ENCODE measurements at places on chromosomes 5 and 9.

DNA sequence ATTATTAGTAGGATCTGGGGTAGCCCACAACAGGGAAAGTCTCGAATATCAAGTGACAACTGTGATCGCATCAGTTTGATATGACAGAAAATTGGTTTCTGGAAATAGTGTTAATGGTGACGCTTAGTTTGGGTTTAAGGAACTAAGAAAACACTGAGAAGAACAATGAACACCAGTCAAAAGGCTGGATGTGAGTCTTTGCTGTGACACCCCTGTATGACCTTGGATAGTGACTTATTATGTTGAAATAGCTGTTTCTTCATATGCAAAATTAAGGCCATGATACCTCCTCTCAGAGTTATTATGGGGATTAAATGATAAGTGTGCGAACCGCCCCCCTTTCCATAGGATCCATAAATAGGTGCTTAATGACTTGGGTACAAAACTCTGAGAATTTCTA lies 926 bp downstream of the DNAJC25 start:
- no peak for DNase-seq

- DNase-seq: no peak
These were observed 36.7 kb downstream of the COL23A1 start for GRCh38 chr5:178553517-178553916.

DNA sequence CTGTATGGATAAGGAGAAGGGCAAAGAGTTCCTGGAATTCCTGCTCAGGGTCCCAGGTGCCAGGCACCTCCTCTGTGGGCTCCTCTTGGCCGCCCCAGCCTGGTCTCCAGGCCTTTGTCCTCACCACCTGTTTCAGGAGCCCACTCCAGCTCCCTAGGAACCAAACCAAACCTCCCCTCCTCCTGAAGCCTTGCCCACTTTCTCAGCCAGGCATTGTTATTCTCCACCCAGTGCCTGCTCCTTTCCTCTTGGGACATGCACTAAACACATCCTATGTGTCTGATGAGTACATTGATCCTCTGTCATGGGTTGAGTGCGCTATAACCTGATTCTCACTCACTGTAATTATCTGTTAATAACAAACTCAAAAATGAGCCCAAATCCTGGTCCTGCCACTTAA lies 189.8 kb downstream of the SPOCK1 start:
- no peak for DNase-seq

GRCh38 chr5:73171495-73171894 lies 1.5 kb upstream of the TMEM174 start:
- no peak for DNase-seq

DNA sequence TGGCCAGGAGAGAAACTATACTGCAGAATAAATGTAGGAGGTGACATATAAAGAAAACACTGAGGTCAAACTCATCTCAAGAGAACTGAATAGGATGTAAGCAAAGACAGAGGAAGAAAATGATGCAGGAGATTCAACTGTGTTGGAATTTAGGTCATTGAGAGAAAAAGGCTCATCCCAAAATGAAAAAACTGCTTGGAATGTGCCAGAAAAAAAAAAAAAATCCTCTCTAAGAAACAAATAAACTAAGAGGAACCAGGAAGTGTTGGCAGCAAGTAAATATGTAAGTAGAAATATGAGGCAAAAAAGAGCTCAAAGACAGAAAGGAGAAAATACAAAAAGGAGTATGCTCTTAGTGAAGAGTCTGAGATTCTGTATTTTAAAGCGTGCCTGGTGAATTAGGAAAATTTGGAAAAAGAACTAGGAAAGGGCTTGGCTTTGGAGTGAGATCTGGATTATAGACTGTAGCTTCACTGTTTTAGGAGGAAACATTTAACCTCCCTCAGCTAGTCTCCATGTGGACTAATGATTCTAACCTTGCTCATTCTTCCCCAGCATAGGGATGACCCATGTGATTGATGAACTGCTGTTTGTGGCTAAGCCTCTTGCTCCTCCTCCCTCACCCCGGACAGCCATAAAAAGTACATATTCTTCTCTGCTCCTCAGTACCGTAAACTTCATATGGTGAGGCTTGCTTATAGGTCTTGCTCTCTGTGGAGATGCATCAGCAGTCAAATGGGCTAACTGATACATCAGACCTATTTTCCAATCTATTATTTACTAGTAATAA lies 185.6 kb upstream of the POU5F2 start:
- DNase-seq: no peak
